ENCODE measurements at places on chromosomes 13 and 19. TPM values are rescaled to one million over a fixed set of nuclear protein-coding genes. Genes with fewer than 3 reads are reported as not detected.

GRCh38 chr19:14375055-14375581, 6.1 kb upstream of the ADGRE5 start:
- DNase-seq: no peak

Gene FAM124A
- 1.9 TPM for total RNA-seq

Gene SELENOV
- total RNA-seq: 0.37 TPM

DNA sequence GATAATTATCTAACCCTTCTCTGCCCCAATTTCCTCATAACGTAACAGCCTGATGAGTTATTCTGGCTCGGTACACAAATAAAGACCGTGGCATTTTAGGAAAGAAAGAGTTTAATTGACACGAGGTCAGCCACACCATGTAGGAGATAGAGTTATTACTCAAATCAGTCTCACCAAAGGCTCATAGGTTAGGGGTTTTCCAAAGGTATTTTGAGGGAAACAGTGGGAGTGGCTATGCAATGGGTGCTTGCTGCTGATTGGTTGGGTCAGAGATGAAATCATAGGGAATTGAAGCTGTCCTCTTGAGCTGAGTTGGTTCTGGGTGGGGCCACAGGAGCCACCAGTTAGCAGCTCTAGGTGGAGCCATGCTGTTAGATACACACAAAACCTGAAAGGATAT, 137.5 kb downstream of the FREM2 start:
- no peak for DNase-seq

Gene SEMA6B
- 5.4 TPM for total RNA-seq

GRCh38 chr13:70178346-70178745, 70.1 kb upstream of the KLHL1 start:
- no peak for DNase-seq

- no peak for DNase-seq
These were observed 15.0 kb upstream of the IGSF23 start for GRCh38 chr19:44598355-44598754.

DNA sequence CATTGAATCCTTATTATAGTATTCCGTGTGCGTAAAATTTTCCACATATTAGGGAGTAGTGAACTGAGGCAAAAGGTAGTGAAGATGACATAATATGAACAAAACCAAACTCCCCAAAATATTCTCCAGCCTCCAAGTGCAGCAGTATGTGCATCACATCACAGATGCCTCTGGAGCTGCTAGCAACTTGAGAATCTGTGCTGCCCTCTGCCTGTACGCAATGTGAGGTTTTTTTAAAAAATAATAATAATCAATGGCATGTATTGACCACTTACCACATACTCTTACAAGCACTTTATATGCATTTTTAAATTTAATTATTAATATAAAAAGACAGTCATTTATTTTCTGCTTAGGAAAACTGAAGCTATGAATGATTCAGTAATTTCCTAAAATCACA, 583.0 kb upstream of the SPRY2 start:
- no peak for DNase-seq

GRCh38 chr19:32404213-32404932, 1.2 kb upstream of the DPY19L3 start:
- DNase-seq: no peak

Gene ZSCAN18
- total RNA-seq: 73.1 TPM

- DNase-seq: no peak
These were observed 215.7 kb downstream of the KATNAL1 start for GRCh38 chr13:30091691-30092090.

DNA sequence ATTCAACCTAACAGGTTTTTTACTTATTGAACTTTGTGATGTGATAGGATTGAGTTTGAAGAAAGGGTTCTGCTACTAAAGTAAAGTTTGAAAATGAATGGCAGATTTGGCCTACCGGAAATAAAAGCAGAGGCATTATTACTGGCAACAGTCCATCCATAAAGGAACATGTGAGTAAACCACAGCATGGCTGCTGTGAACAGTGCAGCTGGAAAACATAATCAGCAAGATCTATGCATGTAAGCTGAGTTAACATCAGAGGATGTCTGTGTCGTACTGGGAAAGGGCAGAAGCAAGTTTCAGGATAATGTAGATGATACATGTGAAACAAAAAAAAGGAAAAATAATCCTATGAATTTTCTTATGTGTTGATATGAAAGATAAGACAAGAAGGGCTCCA, 87.6 kb downstream of the CYSLTR2 start:
- no peak for DNase-seq

DNA sequence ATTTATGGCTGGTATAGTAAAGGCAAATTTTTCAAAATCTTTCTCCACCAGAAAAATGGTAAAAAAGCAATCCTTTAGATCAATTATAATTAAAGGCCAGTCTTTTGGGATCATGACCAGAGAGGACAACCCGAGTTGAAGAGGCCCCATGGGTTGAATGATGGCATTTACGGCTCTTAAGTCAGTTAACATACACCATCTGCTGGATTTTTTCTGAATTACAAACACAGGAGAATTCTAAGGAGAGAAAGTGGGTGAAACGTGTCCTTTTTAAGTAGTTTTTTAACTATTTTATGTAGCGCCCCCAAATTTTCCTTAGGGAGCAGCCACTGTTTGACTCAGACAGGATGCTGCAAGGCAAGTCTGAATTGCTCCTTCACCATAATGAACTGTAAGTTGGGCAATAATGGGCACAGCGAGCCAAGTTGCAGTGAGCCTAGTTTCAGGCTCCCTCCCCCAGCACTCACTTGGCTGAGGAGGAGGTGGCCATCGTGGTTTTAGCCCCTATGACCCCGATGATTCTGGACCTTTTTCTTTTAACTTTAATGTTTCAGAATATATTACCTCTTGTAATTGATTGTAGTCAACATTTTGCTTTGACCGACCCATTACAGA, 13.6 kb upstream of the ZNF611 start:
- no peak for DNase-seq

DNA sequence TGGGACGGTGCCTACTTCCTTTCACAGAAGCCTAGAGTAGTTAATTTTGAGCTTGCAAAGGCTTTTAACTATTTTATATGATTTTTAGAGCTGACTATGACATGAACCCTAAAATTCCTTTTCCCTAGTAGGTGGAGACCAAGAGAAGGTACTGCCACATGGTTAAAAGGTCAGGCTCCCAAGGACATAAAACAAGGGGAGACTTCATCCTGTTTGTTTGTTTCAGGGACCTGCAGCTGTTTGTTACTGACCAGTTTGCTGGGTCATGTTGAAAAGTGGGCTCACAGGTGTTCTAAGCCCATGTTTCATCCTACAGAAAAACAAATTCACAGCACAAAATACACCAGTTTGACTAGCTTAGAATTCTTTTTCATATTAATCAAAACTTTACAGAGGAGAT, 3.9 kb upstream of the ZNF460 start:
- DNase-seq: no peak

- no peak for DNase-seq
These were observed 7.3 kb upstream of the MEDAG start for GRCh38 chr13:30898678-30899241.

DNA sequence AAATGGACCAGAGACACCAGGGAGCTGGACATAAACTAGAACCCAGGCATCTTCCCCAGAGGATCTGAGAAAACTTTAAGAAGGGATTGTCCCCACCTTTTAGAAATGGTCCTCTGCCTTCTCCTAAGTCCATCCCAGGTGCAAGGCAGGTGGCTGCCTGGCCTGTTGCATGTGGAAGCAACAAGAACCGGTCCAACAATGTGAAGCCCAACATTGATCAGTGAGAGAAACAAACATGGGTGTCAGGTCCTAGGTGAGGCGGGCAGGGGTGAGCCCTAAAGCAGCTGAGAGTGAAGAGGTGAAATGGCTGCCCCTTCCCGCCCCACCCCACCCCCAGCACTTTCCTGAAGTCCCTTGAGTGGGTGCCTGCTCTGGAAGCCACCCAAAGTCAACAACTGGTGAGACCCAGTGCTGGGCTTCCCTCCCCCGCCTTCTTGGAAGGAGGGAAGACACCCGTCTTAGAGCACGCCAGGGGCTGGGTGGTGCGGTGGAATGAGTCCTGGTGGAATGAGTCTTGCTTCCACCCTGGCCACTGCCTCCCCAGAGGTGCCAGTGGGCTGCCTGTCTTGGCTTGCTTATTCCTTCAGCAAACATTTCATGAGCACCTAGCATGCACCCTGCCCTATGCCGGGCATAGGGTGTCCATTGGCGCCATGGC, 1.7 kb downstream of the AP1M1 start:
- DNase-seq: no peak

GRCh38 chr13:111876506-111876905, 190.4 kb upstream of the SOX1 start:
- DNase-seq: no peak

Gene IGLON5
- total RNA-seq: 0.21 TPM

GRCh38 chr19:6736917-6737283, 480 bp downstream of the GPR108 start:
- DNase-seq: no peak

Gene BRSK1
- 9.7 TPM for total RNA-seq

Gene CDX2
- not detected for total RNA-seq

- no peak for DNase-seq
These were observed 28.5 kb downstream of the TRPM4 start for GRCh38 chr19:49186108-49186507.
